Stimulated activated CD4-positive, alpha-beta T cell treated with anti-CD3 and anti-CD28 coated beads, Interleukin-15, amount 100 ng/mL, for 1 hour (primary cell): ENCODE measurements at places on chromosomes 16 and 17.

GRCh38 chr16:67517155-67517445 lies 11.5 kb upstream of the RIPOR1 start:
- DNase-seq: no peak

- DNase-seq: no peak
Observed at GRCh38 chr16:70738083-70738977, 52.5 kb upstream of the MTSS2 start.

DNA sequence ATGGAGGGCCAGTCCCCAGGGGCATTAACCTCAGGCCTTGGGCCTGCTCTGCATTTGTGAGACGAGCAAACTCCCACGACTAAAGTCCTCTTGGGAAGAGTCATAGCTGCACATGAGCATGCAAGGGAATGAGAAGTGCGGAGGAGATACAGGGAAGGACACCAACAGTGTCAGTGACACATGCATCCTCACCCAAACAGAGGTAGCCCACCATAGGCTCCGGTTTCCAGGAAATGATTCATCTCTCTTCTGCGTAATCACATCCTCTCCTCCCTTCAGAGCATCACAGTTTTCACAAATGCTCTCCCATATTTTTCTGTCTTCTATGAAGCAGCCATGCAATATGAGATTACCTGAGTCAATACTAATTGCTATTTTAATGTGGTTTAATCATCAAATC lies 725.7 kb upstream of the GOT2 start:
- no peak for DNase-seq

DNA sequence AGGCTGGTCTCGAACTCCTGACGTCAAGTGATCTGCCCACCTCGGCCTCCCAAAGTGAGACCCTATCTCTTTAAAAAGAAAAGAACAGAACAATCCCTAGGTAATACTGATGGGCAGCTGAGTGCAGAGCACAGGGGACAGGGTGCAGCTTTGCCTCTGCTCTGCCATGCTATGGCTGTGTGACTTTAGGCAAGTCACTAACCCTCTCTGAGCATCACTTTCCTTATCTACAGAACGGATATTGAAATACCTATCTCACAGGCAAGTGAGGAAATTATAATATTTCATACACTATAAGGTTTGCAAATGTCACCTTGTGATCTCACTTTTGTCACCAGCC lies 4.1 kb downstream of the CASKIN2 start:
- no peak for DNase-seq

DNA sequence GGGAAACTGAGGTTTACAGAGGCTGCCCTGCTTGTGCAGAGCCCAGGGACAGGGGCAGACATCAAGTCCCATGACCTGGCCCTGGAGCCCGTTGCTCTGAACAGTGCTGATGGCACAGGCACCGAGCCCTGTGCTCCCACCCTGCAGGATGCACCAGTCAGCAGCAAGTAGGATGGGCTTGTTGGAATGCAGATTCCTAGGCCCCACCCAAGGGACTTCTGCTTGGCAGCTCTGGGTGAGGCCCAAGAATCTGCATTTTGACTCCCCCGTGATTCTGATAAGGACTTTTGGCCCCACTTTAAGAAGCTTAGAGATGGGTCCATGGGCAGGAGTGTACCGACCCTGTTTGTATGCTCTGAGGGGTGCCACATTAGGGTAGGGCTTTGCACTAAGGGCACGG lies 23.3 kb downstream of the LASP1 start:
- no peak for DNase-seq

DNA sequence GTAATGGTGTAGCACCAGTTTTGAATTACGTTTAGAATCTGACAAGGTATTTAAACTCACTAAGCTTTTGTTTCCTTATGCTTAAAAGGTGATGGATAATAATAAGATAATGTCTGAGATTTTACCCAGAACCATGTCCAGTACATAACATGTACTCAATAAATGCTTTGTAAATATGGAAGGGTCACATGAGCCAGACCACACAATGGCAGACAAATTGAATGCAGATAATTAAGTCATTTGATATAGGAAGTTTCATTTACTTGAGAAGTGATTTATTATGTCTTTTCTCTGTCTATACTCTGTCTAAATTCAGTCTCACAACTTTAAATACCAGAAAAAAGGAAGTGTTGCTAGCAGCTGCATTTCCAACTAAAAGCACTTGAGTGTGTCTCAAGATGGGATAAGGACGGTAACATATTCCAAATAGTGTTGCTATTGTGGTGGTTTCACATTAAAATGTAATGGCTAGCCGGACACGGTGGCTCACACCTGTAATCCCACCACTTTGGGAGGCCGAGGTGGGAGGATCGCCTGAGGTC lies 52.5 kb upstream of the DHX40 start:
- no peak for DNase-seq
